CD4-positive, alpha-beta T cell treated with Interleukin-4 for 4 hours (primary cell): ENCODE measurements at places on chromosomes 3 and 15.

DNA sequence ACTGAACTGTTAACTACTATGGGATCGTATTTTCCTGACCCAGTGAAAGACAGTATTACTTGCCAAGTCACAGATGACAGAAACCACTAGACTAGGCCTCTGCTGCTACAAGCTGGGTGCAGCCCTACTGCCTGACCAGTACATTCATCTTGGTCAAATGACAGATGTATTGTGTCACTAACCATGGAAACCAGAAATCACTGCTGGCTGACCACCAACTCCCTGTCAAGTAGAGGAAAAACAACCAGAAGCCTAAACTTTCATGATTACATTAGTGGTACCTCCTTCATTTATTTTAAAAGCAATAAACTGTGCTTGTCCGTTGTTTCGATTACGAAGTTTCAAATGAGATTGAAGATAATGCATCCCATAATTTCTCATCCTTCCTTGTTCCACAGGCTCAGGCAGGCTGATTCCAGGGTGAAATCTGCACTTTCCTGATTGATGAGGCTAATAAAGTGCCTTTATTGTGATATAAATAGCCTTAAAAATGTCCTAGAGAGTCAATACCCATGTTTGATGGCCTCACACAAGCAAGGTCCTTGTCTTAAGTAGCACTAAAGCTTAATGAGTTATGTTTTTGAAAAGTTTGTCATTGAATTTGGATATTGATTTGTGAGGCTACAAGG lies 309.7 kb downstream of the LSAMP start:
- no peak for DNase-seq

DNA sequence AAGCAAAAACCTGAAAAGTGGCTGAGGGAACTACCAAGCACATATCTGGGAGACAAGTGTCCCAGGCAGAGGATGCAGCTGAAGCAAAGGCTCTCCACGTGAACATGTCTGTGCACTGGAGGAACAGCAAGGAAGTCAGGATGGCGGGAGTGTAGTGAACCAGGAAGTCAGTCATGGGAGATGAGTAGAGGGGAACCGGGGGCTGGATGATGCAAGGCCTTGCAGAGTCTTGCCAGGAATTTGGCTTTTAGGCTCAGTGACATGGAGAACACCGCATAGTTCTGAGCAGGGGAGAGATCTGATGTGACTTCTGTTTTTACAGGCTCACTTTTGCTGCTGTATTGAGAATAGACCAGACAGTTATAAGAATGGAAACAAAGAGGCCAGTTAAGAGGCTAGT lies 19.0 kb downstream of the C2CD4A start:
- no peak for DNase-seq

DNA sequence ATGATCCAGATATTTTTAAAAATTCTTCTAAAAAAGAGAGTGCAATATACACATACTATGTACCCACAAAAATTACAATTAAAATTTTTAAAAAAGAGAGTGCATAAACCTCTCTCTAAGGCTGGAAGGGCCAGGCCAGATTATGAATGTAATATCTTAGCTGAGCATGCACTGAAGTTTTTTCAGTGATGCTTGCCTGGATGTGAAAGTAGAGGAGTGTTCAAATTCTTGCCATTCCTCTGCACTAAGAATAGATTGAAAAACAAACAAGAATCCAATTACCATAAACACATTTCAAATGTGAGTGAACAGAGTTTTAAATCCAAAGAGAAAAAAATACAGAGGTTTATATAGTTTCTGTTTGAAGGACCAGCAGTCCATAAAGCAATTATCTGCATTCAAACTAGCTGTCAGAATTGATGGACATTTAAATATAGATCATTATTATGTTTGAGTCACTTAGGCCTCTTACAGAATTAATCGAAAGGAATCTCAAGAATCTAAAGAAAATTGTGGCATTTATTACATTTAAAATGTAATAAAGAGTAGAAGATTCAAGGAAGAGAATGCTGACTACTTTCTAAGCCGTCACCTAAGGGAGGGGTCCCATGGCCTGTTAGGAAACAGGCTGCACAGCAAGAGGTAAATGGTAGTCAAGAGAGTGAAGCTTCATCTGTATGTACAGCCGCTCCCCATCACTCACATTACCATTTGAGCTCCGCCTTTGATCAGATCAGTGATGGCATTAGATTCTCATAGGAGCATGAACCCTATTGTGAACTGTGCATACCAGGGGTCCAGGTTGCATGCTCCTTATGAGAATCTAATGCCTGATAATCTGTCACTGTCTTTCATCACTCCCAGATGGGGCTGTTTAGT lies 159.3 kb upstream of the MDFIC2 start:
- no peak for DNase-seq

DNA sequence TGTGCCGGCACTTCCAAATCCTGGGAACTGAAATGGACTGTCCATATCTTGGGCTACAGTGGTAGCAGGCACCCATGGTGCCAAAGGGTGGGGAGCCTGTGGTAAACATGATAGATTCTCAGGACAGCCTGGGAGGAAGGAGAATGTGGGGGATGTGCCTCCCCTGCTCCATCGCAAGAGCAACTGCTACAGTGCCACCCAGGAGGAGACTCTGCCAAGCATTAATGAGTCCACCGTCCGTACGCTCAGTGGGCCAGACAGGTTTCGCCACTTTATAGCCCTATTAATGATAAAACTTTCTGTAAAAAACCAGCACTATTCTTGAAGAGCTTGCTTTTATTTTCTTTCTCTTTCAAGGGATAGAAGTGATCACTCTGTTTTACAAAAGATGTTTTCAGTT lies 75.2 kb downstream of the FMN1 start:
- no peak for DNase-seq

GRCh38 chr15:51866751-51867150 lies 37.3 kb downstream of the TMOD3 start:
- no peak for DNase-seq

DNA sequence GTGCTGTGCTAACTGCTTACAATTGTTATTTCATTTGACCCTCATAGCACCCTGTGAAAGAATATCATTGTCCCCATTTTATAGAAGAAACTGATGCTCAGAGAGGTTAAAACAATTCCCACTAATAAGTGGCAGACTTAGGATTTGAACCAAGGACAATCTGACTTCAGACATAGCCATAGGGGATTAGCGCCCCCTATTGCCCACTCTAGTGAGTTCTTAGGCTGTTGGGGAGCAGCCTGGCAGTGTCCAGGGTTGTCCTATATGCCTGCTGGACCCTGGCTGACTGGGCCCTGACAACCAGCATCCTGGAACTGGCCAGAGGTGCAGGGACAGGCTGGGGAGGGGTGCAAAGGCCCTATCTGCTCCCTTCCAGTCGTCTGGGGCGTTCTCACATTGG lies 15.4 kb downstream of the DPH3 start:
- no peak for DNase-seq

- no peak for DNase-seq
Measured at GRCh38 chr3:52090131-52090932, 34.0 kb upstream of the DUSP7 start.
